ENCODE measurements at places on chromosomes 2 and 18. TPM values are rescaled to one million over a fixed set of nuclear protein-coding genes. Genes with fewer than 3 reads are reported as not detected.

The ACMSD gene
- not detected for total RNA-seq

The RGPD8 gene
- total RNA-seq, result 8.1 TPM

GRCh38 chr2:54239427-54239826 lies 16.6 kb downstream of the TSPYL6 start:
- H3K4me3 ChIP-seq, result no peak overlapping the region
- no peak overlapping the region for H3K27ac ChIP-seq
- no peaks in the 10 kb centered on the region for H3K27me3 ChIP-seq
- no peaks in the 10 kb centered on the region for H3K4me1 ChIP-seq
- no peaks in the 10 kb centered on the region for H3K36me3 ChIP-seq

GRCh38 chr2:169528271-169528701 lies 18.8 kb downstream of the KLHL41 start:
- H3K36me3 ChIP-seq, result 0 out of 2 replicates have a peak, but pooled peaks cover 7% of the 10 kb centered on the region
- peak; percentile 63 for DNase-seq
- no peak overlapping the region for H3K27ac ChIP-seq
- no peak overlapping the region for H3K4me3 ChIP-seq
- no peaks in the 10 kb centered on the region for H3K27me3 ChIP-seq

GRCh38 chr18:37711766-37712505 lies 146.3 kb upstream of the CELF4 start:
- no peaks in the 10 kb centered on the region for H3K4me1 ChIP-seq
- H3K27me3 ChIP-seq, result no peaks in the 10 kb centered on the region
- no peak for DNase-seq
- no peak overlapping the region for H3K27ac ChIP-seq

DNA sequence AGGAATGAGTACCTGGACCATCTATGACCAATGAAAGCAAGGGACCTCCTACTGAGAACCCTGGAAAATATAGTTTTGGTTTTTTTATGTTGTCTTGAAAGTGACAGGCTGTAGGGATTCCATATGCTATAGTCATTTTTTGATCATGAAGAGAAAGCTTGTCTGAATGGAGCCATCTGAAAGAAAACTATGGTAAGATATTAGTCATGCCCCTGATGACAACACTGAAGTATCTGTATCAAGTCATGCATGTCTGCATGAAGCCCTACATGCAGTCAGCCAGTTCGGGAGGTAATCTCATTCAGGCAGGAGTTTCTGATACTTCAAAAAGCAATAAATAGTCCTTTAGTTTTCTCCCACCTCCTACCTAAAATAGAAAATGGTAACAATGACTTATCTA lies 1042.0 kb downstream of the DPP10 start:
- no peak overlapping the region for H3K27ac ChIP-seq
- H3K36me3 ChIP-seq, result peaks cover 2% of the 10 kb centered on the region
- H3K4me1 ChIP-seq, result no peaks in the 10 kb centered on the region
- H3K4me3 ChIP-seq, result no peak overlapping the region

Measured in H9 (cell line).